Hematopoietic multipotent progenitor cell treated with erythropoietin and hydrocortisone succinate and interleukin-3 and kit ligand, for 17 days (in vitro differentiated cells): ENCODE measurements at places on chromosomes 7 and 10.

DNA sequence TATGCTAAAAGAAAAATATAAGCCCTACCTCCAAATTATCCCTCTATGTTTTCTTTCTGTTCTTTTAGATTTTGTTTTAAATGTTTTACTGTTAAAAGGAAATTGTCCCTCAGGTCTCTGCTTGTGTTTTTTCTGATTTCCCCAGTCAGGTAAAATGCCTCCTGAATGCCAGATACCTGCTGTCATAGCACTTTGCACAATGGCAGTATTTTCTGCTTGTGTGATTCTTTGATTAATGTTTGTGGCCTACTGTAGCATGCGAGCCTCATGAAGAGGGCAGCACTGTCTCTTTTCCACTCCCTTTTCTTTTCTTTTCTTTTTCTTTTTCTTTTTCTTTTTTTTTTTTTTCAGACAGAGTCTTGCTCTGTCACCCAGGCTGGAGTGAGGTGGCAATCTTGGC lies 71.2 kb downstream of the TEX36 start:
- DNase-seq = no peak

DNA sequence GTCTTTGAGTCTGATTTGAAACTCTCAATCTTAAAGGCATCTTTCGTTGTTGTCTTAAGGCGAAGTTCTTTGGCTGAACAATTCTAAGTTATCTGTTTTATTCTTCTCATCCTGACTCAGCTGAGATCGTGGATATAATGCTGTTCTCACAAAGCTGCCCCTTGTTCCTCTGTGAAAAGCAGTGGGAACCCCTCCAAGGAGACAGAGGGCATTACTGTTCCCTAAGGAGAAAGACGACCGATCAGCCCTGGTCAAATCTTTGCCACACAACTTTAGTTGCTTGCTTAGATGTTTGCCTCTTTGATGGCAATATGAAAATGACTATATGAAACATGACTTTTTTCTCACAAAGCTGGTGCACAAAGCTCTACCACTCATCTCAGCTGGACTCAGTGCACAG lies 1016.7 kb downstream of the REEP3 start:
- no peak for DNase-seq

GRCh38 chr7:65269150-65269856 lies 104.4 kb upstream of the ZNF92 start:
- DNase-seq = no peak

DNA sequence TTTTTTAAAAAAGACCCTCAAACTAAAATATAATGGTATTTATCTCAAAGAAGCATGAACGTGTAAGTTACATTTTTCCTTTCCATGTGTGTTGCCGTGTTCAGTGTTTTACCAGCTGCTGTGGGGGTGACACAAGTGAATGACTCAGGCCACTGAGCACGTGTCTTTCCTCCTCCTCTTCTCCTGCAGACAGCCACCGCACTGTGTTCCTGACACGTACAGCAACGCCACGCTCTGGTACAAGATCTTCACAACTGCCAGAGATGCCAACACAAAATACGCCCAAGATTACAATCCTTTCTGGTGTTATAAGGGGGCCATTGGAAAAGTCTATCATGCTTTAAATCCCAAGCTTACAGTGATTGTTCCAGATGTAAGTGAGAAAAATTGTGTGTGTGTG lies 29.7 kb downstream of the TMEM248 start:
- no peak for DNase-seq

- no peak for DNase-seq
Measured at GRCh38 chr7:103870664-103871063, 118.8 kb downstream of the RELN start.

DNA sequence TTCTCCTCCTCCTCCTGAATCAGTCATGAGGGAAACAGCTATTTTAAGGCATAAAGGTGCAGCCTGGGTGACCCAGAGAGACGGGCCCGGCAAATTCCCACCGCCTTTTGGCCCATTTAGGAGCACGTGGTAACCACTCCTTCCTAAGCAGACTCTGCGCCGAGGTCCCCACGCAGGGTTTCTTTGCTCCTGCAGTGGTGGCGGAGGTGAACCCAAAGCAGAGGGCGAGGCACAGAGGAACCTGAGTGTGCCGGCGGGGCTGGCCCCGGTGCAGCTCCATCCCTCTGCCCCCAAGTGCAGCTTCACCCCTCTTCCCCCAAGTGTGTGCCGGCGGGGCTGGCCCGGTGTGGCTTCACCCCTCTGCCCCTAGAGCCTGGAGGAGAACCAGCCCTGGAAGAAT lies 50.6 kb downstream of the DPYSL4 start:
- DNase-seq = no peak

DNA sequence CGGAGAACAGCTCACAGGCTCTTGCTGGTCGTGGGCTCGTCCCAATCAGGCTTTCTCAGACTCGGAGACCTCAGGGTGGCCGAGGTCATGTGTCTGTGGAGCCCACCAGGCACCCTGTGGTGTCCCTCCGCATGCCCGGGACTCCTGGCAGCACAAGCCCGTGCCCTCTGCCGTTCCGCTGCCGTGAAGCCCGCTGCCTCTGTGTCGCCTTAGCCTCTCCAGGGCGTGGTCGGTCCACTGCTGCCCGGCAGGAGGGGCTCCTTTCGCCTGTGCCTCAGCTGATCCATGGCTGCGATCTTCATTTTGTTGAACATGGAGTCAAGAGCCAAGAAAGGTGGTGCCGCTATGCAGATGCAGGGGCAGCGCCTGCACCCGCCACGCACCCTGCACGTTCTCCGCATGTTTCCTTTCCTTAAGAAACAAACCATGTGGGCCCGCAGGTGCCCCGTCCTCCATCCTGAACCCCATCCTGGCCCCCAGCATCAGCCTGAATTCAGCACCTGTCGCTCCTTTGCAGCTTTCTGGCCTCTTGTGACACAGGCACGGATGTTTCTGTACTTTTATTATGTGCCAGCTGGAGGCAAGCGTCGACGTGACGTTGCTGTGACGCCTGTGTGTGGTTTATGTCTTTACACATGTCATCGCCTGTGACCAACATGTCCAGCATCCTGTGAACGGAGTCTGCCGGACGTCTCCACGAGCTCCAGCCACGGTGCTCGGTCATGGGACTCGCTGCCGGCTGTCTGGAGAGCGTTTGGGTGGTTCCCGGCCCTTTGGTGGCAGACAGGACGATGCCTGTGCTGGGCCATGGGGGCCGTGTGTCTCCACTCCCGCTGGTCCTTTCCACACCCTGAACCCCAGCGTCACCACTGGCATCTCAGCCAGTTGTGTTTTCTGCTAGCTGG lies 69.9 kb downstream of the NKX6-2 start:
- no peak for DNase-seq

GRCh38 chr7:106617860-106618259 lies 43.1 kb downstream of the CCDC71L start:
- no peak for DNase-seq

GRCh38 chr7:39702133-39702532 lies 78.8 kb downstream of the RALA start:
- DNase-seq = no peak

DNA sequence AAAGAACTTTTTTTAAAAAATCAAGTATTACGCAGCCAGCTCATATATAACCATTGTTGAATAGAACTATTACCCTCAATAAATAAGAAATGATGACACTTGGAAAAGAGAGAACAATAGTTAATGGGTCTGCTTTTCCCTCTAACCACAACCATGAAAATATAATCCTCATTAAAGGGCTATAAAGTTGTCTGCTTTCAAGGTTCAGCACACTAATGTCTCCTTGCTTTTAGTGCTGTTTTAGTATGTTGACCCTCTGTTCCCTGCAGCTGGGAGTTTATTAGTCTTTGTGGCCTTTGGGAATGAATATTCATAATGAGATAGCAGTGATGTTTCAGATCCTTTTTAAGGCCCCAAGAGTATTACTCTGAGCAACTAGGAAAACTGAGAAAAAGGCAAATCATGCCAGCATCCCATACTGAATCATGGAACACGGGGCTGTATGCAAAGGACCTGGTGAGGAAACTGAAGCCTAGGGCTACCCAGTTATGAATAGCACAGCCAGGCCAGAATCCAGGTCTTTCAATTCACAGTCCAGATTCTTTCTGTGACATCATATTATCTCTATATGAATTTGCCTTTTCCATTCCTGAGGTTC lies 332.0 kb upstream of the LRGUK start:
- no peak for DNase-seq

GRCh38 chr10:3691482-3691881 lies 93.5 kb downstream of the KLF6 start:
- no peak for DNase-seq

DNA sequence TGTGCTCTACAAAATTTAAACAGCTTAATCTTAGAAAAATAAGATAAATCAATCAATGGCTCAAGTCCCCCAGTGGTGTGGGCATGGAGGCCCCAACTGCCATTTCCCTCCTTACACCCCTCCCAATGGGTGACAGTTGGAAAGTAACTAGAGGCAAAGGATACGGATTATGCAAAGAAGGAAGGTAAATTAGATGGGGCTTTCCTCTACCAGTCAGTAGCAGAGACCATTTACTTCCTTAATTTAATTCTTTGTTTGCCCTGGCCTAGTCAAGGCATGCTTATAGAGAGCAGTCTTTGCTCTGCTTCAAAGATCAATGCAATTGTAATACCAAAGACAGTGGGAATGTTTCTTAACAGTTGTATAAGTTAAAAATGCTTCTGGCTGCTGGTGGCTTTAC lies 63.3 kb upstream of the PAPSS2 start:
- DNase-seq = no peak

DNA sequence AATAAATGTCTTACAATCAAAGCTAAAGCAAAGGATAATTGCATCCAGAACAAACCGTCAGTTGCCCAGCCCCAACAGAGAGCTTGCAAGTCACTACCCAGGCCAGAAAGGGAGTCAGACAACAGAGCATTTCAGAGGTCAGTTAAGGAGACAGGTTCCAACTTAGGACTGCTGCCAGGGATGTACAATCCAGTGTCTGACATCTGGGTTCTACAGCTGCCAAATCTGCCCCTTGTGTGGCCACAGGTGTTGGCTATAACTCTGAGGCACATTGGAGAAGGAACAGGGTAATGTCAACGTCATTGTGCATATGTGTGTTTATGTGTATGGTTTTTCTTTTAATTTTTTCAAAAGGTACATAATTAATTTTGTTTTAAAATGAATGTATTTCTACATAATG lies 85.2 kb upstream of the GLCCI1 start:
- no peak for DNase-seq

GRCh38 chr7:148697256-148698006 lies 1.3 kb upstream of the CUL1 start:
- DNase-seq = no peak

GRCh38 chr7:296373-296945 lies 6.5 kb downstream of the FOXL3 start:
- no peak for DNase-seq

DNA sequence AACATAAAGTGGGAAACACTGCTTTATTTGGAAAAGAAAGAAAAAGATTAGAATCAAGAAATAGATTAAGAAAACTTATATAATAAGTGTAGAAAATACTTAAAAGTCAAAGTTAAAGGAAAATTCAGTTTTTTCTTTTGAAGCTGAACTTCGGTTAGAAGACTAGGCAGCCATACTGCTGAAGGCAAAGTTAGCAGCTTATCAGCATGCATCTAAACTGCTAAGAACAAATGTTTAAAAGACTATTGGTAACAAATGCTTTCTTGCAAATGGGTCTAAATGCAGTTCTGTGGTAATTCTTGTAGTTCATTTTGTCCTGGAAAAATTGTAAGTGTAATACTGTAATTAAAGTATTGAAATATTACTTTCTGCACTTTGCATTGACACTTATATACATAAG lies 18.0 kb downstream of the MIOS start:
- no peak for DNase-seq
